T-helper 2 cell (primary cell): ENCODE measurements at places on chromosomes 7 and 10.

- no peak for DNase-seq
These were observed 31.1 kb downstream of the SH3PXD2A start for GRCh38 chr10:103824281-103824680.

DNA sequence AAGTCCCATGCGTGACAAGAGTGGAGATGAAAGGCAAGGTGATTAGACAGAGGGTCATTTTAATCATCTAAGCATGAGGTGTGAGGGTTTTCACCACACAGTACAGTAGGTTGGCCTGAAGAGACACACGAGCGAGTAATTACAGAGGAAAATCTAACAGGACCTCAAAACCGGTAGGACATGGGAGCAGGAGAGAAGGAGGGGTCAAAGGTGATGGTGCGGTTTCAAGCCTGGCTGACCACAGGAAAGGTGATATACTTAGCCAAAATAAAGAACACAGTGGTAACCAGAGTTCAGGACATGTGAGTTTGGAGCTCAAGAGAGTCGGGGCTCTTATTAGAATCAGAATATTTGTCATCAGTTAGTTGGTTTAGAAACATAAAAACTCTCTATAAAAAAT, 20.0 kb downstream of the GLI3 start:
- no peak for DNase-seq

DNA sequence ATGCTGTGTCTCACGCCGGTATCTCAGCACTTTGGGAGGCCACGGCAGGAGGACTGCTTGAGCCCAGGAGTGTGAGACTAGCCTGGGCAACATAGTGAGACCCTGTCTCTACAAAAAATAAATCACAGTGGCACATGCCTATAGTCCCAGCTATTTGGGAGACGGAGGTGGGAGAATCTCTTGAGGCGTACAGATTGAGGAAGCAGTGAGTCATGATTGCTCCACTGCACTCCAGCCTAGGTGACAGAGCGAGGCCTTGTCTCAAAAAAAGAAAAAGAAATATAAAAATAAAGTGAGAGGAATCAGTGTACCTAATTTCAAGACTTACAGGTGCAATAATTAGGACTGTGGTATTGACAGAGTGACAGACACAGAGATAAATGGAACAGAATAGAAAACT, 23.9 kb downstream of the SLC25A40 start:
- no peak for DNase-seq

DNA sequence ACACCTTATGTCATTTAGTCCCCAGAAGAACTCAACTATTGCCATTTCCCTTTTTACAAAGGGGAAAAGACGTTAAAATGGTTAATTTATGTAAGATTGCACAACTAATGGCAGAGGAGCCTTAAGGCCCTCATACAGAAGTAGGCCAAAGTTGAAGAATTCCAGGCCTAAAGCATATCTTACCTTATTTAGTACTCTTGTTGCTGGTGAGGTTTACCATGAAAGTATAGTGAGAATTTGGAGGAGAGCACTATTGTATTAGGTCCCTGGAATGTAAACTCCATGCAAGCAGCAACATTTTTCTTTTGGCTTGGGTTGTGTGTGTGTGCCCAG, 731 bp upstream of the CRPPA start:
- DNase-seq = no peak

DNA sequence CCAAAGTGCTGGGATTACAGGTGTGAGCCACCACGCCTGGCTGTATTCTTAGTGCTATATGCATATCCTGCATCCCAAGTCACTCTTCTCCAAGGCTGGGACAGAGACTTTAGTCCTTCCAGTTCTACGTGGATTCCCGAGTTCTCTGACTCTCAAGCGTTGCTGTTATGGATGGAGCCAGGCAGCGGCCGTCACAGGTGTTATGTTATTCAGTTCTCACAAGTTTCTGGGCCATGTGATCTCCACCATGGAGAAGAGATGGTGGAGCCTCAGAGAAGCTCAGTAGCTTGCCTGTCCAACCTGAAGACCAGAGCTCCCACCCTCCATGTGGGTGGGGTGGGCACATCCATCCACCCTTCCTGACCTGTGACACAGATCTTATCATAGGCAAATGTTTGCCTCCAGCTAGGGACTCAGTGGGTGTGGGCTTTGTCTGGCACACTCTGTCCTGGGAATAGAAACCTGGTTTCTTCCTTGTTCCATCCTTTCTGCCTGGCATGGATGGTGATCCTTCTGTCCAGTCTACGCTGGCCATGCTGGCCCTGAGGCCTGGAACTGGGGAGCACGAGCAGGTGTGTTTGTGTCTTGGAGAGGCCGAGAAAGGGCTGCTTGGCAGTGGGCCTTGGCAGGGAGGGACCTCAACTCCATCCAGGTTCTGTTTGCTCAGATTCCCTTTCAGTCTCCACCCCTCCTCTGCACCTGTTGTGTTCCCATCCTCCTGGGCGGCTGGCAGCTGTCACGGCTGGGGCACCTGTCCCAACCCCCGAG, 55.3 kb downstream of the NEURL1 start:
- no peak for DNase-seq

GRCh38 chr7:51366930-51367613, 50.5 kb upstream of the COBL start:
- DNase-seq = no peak

DNA sequence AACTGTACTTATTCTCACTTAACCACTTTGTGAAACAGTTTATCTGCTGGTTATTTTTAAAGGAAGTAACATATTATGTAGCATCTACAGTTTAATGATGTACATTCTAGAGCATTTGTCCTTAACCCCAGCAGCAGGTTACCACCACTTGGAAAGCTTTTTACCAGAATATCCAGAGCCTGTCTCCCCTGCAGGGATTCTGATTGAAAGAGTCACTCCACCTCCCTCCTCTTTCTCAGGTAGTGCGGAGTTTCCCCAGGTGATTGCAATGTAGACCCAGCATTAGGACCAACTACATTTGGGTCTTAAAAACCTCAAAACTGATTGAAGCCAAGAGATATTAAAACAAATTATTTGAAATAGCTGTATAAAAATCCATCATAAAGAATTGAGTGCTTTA, 53.1 kb downstream of the NRG3 start:
- no peak for DNase-seq

DNA sequence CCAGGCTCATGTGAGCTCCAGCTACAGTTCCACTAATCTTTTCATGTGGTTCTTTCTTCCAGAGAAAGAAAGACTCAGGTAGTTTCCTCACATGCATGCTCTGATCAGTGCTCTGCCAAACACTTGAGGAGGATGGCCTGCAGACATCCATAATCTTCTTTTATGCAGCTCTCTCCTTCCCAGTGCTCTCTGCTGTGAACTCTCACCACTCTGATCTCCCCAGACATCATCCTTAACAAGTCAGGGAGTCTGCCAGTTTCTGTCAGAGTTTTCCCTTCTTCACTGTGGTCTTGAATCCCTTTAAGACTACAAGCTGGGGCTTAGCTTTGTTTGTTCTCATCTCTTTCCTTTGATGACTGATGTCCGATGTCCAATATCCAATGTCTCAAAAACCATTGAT, 203.4 kb upstream of the PRKCQ start:
- no peak for DNase-seq

- DNase-seq = no peak
These were observed 169.8 kb downstream of the NOC3L start for GRCh38 chr10:94192974-94193373.

- no peak for DNase-seq
These were observed 44.1 kb upstream of the SLC39A12 start for GRCh38 chr10:17907641-17908040.

GRCh38 chr7:27145165-27145913, 1.9 kb upstream of the HOXA5 start:
- no peak for DNase-seq

DNA sequence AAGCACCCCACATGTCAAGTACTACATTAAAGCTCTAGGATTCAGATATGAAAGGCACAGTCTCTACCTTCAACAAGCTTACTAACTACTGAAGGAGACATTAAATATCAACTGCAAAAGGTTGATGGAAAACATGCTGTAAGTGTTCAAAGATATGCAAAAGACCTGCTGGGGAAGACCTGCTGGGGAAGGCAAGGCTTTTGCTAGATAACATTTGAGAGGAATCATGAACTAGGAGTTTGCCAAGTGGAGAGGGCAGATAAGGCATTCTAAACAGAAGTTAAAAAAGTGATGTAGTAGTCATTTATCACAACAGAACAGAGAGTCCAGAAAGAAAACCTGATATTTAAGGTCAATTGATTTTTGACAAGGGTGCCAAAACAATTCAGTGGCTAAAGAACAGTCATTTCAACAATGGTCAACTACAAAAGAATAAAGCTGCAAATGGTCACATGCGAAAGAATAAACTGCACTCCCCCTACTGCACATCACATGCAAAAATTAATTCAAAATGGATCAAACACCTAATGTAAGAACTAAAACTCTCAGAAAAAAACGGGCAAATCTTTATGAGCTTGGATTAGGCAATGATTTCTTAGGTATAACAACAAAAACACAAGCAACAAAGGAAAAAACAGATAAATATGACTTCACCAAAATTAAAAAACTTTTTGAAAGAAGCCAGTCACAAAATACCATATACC, 23.0 kb upstream of the MSS51 start:
- no peak for DNase-seq

DNA sequence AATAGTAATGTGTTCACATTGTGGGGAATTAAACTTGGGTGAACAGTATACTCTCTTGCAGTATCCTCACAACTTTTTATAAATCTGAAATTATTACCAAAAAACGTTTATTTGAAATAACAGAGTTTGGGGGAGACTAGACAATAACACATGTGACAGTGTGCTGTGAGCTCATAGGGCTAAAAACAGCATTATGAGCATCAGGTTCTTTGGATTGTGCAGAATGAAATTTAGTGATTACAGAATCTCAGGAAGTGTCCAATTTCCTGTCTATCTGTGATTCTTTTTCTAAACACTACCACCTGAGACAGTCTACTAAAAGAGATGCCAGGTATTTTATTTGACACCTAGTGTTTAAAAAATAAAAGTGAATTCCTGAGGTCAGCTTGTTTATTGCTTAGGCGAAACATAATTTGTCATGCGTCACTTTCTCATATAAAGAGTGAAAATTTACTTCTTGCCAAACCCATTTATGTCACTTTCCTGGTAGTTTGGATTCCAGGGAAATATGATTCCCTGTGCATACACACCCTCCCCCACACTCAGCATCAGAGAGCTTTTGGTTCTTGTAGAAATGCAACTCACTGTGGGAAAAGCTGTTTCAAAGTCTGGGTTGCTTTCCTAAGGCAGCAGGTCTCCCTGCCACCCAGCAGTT, 71.2 kb downstream of the AOAH start:
- DNase-seq = no peak

DNA sequence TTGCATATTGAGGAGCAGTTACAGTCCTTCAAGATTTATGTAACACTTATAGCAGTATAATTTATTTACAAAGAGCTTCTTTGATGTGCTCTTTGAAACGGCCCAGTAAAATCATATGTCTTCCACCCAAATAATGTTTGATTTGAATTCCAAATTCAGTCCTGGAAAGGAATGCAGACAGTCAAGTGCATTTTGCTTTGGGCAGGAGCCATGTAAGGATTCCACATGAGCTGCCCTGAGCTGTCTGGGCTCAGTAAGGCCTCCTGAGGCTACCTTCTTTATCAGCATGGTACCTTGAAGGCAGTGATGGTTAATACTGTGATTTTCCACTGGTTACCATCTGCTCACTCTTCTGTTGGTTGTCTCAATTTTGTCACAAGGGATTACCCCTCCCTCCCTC, 41.6 kb upstream of the LHFPL3 start:
- no peak for DNase-seq

- DNase-seq = no peak
These were observed 98.9 kb downstream of the MKI67 start for GRCh38 chr10:128027306-128027705.

GRCh38 chr7:91767820-91768219, 112.7 kb downstream of the MTERF1 start:
- no peak for DNase-seq

GRCh38 chr10:61410353-61411070, 42.7 kb downstream of the TMEM26 start:
- DNase-seq = no peak

- no peak for DNase-seq
These were observed 84.4 kb upstream of the NANOS1 start for GRCh38 chr10:118944959-118945633.

DNA sequence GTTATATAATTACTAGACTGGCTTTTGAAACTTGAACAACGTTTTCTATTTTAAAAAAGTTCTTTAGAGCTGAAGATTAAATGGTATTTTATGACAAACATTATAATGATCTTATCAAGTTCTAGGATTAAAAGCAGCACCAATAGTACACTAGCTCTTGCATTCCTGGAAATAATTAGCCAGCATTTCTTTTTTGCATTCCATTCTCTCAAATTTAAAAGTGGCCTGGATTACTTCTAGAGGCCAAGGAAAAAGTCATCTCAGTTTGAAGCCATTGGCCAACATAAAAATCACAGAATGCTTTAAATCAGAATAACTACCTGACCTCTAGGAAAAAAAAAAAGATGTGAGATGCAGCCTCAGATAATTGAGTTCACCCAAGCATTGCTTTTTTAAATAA, 1326.4 kb upstream of the SORCS1 start:
- no peak for DNase-seq
